ENCODE measurements at places on chromosomes 2 and 18.
A peak's percentile ranks its signal among the peaks of the same experiment; 100 is the strongest.

- DNase-seq: no peak
Measured at GRCh38 chr2:96336104-96336775, 674 bp downstream of the NCAPH start.

GRCh38 chr2:75094405-75094804 lies 104.9 kb downstream of the TACR1 start:
- no peak for DNase-seq

GRCh38 chr18:13452388-13452811 lies 233.8 kb downstream of the LDLRAD4 start:
- no peak for DNase-seq

- DNase-seq: peak; percentile 10
Measured at GRCh38 chr2:100893392-100894104, 73.6 kb downstream of the NPAS2 start.

DNA sequence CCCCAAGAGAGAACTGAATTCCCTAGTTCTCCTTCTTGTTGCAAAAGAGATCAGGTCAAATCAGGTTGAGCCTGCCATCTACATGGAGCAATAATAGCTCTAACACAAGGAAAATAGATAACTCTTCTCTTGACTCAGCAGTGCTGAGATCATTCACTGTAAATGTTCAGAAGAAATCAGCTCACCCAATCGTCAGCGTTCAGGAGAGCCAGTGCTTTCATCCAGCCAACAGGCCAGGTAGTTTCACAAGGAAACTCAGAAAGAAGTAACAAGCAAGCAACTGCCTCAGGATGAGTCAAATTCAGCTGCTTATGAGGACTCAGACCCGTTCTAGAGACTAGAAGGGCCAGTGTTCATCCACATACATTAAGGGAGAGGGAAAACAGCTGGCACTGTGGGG lies 5.9 kb downstream of the LMAN2L start:
- peak; percentile 3 for DNase-seq

DNA sequence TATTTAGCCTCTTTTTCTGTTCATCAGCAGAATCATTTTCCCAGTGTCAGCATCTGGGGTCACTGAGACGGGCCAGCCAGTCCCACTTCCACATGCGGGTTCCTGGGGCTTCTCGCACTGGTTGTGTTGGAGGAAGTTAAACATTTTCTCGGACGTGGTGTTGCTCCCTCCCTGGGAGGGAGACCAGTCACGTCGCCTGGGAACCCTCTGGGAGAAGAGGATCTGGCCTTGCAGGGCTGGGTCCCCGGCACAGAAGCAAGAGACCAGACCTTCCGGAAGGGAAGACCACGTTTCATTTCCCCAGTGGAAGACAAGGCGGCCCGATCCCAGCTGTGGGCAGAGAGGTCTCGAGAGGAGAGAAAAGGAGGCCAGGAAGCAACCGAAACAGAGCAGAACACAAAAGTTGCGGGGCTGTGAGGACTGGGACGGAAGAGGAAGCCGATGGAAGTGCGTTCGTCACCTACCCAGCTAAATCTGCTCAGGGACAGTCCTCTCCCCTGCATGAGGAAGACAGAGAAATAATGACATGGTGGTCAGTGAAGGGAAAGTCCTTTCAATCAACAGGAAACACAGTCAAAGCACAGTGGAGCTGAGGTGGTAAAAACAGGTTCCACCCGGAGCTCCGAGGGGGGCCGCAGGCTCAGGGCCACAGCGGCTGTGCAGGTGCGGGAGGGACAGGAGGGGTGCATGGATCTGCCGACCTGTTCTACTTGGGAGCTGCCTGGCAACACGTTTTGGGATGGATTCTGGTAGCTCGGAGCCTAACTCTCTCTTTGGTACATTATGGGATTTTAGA lies 144.4 kb downstream of the MBP start:
- peak; percentile 61 for DNase-seq

GRCh38 chr2:31580321-31581117 lies at the start of gene SRD5A2:
Gene SRD5A2, minus strand, starts transcription at chr2:31580938. Its CDS starts 38 bp downstream, at chr2:31580900.
- DNase-seq: no peak

GRCh38 chr18:79486356-79487182 lies 90.8 kb downstream of the NFATC1 start:
- no peak for DNase-seq

- DNase-seq: no peak
Measured at GRCh38 chr2:30302566-30302965, 71.2 kb downstream of the LBH start.

DNA sequence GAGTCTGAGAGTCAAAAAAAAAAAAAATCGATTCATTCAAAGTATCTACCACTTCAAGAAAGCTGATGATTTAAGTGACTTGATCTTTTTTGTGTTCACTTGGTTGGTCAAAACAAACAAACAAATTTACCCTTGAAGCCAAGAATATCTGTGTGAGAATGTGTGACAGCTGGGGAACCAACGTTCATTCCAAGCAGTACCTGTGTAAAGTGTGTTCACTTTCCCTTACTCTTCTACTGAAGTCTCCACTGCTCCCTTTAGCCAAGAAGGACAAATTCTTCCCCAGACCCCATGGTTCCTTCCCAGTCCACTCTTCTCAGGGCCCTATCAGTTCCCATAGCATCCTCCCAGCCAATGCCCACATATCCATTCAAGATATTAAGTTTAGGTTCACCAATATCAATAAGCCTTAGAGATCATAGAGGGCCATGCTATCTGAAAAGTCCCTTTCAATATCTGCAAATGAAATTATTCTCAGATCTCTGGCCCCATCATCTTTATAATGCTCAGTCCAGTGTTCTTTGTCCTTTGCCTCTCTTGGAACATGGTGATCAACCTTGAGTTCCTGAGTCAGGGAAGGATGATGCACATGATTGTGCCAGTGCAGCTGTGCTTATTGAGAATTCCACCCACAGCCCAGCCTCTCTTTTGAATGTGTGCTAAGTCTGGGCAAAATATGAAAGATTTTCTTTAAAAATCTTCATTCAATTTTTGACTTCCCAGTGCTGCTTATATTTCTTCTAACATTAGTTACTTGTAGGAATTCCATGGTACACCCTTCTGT lies 82.8 kb upstream of the DTNA start:
- no peak for DNase-seq

DNA sequence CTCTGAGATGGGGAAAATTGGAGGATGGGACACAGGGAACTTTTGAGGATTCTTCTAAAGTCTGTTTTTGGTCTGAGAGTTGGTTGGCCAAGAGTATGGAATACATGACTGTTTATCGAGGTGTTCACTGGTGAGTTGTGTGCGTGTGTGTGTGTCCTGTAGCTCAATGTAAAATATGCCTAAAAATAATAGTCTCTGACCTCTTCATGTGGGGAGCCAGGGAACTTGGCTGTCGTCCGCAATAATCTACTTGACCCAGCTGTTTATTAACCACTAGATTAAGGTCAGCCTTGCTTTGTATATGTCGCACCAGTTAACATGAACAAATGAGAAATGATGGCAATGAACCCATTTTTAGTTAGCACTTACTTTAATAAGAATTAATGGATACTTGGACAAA lies 177.5 kb upstream of the TPO start:
- no peak for DNase-seq

DNA sequence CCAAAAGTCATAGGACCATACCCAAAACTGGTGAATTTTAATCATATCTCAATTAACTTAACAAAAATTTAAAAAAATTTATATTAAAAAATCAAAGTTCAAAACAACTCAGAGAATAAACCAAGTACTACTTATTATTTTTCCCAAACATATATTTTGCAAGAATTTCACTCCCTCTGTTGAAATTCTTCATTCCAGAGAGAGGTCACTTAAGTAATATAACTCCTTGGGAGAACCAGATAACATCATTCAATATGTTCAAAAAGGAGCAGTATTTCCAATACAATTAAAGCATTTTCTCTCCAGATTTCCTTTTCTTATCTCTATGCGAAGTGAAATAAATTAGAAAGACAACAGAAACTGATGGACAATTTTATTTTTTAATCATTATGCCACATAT lies 165.9 kb upstream of the RND3 start:
- DNase-seq: no peak

DNA sequence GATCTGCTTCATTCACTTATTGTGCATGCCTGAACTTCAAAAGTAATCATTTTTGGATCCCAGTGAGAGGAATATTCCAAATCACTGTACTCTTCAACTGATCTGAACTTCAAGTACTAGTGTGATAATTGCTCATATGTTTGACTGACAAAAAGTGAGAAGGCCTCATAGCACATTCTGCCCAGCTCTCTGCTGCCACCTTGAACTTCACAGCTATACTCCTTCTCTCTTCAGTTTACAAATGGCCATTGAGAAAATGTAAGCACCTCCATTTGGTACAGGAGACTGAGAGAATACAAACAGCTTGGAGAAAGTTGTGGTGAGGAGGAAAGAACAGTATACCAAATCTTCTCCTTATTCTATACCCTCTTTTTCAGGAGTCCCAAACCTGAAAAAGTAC lies 946.0 kb upstream of the CHAC2 start:
- DNase-seq: no peak

GRCh38 chr18:14117606-14118005 lies 14.6 kb downstream of the ZNF519 start:
- peak; percentile 15 for DNase-seq

DNA sequence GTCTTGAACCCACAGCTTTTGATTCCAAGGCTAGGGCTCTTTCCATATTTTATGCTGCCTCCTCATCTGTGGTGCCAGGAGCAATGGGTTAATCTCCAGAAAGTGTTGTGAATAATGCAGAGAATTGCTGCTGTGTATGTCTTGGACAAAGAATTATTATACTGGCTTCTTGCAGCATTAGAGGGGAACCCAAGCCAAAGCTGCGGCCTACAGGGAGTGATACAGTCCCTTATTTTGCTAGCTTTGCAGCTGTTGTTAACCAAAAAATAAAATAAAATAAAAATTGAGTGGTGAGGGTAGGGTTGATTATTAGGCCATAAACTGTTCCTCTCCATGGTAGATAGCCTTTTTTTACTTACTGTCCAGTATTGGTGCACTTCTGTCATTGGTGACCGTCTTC lies 16.7 kb downstream of the WIPF1 start:
- no peak for DNase-seq

GRCh38 chr2:102895376-102895775 lies 133.5 kb downstream of the TMEM182 start:
- peak; percentile 61 for DNase-seq

- no peak for DNase-seq
Measured at GRCh38 chr18:34697233-34697632, 12.9 kb upstream of the DTNA start.

DNA sequence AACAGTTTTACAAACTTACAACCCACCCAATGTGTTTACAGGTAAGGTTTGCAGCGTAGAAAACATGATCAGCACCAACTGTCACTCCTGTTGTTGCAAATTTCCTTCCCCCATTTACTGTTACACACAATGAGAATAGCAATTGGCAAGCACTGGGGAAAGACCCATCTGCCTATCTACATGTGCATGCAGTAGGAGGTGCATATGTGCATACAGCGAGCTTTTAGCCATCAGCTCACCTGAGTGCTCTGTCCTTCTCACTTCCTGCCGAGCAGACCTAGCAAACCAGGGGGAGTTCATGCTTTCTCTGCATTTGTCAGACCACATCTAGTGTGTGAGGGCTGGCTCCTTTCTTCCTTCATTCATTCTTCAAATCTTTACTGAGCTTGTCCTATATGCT lies 49.9 kb upstream of the ARL4C start:
- no peak for DNase-seq

GRCh38 chr2:32895424-32895823 lies 51.3 kb upstream of the LTBP1 start:
- DNase-seq: no peak

DNA sequence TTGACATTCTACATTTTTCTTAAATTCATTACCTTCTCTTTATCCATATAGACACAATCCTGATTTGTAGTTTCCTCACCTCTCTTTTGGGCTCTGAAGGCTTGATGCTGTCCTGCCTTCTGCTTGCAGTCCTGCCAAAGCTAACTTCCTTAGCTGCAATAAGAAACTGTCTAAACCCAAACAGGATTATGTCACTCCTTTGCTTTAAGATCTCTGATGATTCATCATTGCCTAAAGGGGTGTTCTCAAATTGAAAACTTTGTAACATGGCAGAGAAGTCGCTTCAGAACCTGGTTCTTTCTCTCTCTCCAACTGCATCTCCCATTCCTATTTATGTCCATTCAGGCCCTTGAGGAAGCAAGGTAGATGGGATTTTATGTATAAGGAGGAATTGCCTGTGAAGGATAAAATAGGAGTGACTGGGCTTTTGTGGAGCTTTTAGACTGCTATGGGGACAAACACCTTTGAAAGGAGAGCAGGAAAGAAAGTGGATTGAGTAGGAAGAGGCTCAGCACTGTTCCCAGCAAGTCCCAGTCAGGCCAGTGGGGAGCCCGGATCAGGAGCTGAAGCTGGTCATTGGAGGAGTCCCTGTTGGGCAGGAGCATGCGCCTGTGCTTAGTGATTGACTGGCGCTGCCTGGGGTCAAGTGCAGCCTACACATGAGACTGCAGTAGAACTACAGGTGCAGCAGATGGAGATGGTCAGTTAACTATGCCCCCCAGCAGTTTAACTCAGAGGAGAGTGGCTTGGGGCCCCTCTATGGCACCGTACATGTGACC lies 390.6 kb downstream of the CTNNA2 start:
- DNase-seq: no peak

DNA sequence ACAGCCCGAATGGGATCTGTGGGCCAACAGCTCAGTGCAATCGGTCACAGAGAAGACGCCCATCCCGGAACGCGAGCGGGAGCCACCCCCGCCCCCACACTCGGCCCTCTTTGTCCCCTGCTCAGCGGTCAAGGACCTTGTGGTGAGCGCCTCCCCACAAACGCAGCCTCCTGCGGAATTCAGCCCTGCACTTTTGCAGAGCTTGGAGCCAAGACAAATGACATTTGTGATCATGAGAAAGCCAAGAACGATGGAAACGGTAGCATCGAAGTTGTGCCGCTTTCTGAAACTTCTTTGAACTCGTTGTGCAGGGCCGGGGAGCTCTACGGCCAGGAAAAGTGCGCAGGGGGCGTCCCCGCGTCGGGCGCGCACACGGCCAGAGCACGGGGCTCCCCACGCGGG lies 6.7 kb upstream of the SALL3 start:
- no peak for DNase-seq

DNA sequence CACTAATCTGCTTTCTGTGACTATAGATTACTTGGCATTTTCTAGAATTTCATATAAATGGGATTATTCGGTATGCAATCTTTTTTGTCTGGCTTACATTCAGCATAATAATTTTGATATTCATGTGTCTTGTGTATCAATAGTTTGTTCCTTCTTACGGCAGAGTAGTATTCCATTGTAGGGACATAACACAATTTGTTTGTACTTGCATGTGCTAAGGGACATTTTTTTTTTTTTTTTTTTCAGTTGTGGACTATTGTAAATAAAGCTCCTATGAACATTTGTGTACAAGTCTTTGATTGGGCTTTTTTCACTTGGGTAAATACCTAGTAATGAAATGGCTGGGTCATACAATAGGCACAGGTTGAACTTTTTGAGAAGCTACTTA lies 45.1 kb downstream of the ARL5A start:
- DNase-seq: no peak

DNA sequence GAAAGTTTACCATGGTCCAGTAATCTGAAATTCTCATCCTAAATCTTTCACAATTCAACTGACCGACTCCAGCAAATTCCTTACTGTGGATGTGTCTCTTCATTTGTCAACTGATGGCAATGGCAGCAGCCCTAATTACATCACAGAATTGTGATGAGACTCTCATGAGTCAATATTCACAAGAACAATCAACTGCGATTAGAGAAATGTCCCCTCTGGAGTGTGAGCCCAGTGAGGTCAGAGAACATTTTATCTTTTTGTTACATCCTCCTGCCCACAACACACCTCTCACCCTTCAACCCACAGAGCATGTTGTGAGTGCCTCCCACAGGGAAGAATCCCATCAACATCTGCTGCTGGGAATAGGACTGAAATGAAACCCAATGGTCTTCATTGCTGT lies 73.6 kb downstream of the CD226 start:
- no peak for DNase-seq

- DNase-seq: no peak
Measured at GRCh38 chr2:95343429-95344214, 46.5 kb downstream of the KCNIP3 start.
